ENCODE measurements at places on chromosomes 16 and 17.

- DNase-seq: no peak
These were observed 23.0 kb downstream of the HMOX2 start for GRCh38 chr16:4499196-4499555.

GRCh38 chr16:53689636-53690035 lies 14.0 kb downstream of the RPGRIP1L start:
- no peak for DNase-seq

- DNase-seq: no peak
These were observed 164.7 kb downstream of the CNTNAP4 start for GRCh38 chr16:76441876-76442275.

GRCh38 chr17:41278176-41278955 lies 2.9 kb downstream of the KRTAP9-7 start:
- no peak for DNase-seq

DNA sequence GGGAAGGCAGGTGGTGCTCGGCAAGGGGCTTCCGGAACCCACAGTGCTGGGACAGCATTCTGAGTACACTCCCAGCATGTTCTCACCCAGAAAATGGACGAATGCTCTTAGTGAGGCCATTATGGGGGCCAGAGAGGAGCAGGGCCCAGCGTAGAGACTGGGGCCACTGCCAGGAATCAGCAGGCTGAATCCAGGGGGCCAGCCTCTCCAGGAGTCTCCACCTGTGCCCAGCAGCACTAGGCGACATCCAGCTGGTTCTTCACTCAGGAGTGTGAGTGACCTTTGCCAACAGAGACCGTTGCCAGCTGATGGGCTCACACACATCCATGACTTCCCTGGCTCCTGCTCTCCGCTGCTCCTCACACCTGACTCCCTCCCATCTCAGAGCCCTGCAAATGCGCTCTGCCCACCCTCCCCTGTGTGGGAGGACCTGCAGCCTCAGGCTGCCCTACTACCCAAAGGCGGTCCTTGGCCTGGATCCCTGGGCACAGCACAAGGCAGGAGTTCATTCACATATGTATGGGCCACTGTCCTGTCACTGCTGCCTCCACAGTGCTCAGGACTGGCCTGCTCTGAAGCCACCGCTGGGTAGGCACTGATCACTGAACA lies 5.1 kb downstream of the RHBDF1 start:
- DNase-seq: no peak

GRCh38 chr17:10992106-10992880 lies 154.4 kb upstream of the PIRT start:
- no peak for DNase-seq

GRCh38 chr17:15418781-15419180 lies 48.6 kb downstream of the CDRT4 start:
- no peak for DNase-seq

DNA sequence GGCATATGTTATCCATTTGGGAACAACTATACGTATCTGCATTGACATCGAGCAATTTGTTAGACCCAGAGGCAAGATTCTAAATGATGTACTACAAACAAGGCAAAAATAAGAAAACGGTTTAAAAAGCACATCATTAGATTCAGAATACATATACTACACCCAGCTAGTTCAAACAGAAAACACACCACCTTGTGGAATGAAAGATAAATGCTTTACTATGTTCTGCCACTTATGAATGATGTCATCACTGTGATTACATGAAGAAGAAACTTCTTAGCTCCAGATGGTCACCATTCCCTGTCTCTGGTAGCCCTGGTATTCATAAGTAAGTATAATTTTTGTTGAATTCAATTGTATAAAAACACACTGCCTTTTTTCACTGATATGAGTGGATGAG lies 7.8 kb downstream of the NACA2 start:
- no peak for DNase-seq

DNA sequence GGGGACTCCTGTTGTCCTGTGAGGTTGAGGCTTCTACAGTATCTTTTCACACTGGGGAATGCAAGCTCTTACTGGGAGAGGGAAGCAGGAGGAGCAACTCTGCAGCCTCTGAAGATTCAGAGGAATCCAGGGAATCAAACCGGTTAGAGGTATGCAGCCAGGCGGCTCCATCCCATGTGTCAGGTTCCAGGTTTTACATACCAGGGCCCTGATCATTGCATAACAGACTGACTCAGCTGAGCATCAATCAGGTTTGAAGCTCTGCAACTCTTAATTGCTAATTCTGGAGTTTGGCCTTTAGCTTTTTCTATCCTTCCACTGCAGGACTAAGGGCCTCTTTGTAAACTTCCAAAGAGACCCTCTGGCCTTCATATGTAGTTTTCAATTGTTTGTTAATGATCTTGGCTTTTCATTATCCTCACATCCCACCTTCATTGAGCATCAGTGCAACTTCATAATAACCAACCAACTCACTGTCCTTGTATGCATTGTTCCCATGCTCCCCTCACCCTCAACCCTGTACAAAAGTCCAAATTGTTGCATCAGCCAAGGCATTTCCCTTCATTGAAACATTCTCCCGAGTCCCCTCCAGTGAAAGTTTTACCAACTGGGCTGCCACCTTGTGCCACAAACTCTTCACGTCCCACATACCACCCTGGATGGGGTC lies 59.7 kb upstream of the DHX40 start:
- no peak for DNase-seq

DNA sequence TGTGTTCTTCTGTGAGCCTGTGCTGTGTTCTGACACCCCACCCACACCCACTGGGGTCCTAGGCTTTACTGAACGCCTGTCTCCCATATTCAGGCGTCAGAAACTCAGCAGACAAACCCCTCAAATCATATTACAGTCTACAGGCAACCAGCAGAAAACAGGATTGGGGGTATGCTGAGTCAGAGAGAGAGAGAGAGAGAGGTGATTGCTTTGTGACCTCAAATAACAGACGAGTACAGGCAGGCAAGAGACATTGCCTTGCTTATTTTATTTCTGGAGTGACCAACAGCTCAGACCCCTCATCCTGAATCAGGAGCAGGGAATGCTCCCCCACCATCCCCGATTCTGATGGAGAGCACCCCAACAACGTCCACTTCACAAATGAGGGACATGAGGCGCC lies 473.9 kb downstream of the PMP22 start:
- no peak for DNase-seq

DNA sequence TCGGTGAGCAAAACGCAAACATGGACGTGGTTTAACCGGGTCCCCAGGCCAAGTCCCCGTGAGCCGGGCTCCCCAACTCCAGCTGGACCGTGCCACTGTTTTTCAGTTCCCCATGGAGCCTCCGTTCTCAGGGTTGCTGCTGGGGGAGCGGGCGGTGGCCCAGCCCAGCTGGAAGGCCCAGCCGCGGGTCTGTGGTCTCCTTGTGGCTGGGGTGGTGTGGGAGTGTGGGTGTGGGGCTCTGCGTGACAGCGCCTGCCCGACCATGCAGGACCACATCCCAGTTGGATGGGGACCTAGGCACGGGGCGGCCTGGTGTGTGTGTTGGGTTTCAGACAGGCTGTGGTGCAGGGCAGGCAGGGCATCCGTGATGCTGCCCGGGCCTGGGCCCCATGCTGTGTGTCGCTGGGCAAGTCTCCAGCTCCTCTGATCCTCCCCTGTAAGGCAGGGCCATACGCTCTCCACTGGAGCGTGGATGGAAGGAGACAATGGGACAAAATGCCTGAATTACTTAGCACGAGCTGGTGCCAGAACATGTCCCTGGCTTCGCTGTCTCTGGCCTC lies 40.3 kb downstream of the COX4I1 start:
- no peak for DNase-seq

DNA sequence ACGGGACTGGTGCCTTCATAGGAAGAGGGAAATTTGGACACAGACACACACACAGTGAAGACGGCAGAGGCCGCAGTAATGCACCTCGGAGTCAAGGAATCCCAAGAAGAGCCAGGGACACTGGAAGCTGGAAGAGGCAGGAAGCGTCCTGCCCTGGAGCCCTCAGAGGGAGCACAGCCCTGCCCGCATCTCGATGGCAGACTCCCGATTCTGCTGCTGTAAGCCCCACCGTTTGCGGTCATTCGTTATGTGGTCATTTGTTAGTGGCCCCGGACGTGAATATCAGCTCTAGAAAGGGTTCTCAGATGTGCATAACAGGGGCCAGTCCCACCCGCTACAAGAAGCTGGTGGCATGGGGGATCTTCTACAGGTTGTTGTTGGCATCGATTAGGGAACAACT lies 316.6 kb downstream of the FOXL1 start:
- no peak for DNase-seq

DNA sequence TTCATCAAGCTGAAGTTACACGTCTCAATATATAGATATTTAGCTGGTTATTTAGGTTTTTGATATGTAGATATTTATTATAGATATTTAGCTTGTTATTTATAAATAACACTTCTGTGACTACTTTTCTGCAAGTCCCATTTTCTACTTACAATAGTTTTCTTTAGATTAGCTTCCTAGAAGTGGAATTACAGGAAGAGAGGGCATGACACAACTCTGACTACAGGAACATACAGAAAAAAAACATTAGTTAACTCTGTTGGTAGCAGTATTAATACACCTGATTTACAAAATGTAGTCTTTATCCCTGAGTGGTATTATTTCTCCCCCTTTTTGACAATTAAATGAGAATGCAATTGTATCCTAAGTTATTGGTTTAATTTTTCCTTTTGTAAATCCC lies 21.2 kb upstream of the CCL1 start:
- no peak for DNase-seq

- no peak for DNase-seq
These were observed 5.1 kb downstream of the FANCA start for GRCh38 chr16:89811321-89811720.

- no peak for DNase-seq
These were observed 17.0 kb downstream of the CNTNAP1 start for GRCh38 chr17:42699415-42699740.

DNA sequence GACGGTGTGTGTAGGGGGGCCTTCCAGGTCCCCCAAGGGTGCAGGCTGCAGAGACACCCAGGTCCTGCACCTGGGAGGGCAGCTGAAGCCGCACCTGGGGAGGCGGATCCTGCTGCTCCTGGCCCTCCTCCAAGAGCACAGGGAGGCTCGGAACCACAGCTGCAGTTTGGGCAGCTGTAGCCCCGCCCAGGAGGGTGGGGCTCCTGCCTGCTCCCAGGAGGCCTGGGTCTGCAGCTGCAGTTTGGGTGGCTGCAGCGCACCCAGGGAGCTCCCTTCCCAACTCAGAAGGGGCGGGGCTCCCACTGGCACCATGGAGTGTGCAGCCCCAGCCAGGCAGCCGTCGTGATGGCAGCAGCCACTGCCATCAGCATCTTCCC lies 69.4 kb upstream of the NKD1 start:
- no peak for DNase-seq

- DNase-seq: no peak
These were observed 55.6 kb downstream of the PPM1E start for GRCh38 chr17:58811290-58811689.

- no peak for DNase-seq
These were observed 19.7 kb downstream of the DHRS7B start for GRCh38 chr17:21146362-21147015.

GRCh38 chr16:17404941-17405689 lies 65.6 kb downstream of the XYLT1 start:
- DNase-seq: no peak

GRCh38 chr17:29620779-29621500 lies 1.8 kb downstream of the CORO6 start:
- no peak for DNase-seq

DNA sequence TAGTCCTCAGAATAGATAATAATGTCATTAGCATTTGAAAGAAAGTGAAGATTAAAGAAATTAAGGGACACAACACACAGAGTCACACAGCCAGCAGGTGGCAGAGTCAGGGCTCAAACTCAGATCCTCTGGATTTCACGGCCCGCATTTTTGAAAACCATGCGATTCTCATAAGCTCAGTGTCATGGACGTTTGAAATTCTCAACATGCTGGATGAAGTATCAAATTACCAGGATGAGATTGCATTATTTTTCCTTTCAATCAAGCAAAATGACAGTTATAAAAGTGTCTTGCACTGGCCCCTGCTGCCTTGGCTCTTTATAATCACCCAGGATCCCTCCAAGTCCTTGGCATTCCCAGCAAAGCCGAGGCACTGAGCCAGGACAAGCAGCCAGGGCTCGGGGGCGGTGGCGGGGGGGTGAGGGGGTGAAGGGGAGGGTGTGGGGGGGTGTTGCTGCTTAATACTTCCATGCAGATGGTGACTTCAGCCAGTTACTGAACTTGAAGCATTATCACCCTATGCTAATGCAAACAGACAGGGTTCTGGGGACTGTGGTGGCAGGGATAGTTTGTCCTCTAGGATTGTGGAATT lies 6.6 kb upstream of the BMERB1 start:
- DNase-seq: peak; percentile 53

DNA sequence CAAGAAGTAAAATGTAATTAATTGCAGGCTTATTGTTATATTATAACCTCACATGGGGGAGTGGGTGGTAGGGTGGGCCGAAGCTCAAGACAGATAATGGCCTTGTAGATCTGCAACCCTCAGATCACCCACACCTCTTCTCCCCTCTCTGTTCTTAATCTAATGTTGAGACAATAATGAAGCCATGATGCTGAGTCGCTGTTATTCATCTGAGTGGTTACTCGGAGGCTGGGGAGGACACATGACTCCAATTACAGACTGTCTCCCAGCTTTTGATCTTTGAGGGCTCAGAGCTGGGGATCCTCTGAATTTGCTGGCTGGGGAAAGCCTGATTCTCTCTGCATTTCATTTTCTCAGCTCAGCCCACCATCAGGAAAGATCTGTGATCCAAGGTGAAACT lies 275.3 kb downstream of the SHISA9 start:
- no peak for DNase-seq

DNA sequence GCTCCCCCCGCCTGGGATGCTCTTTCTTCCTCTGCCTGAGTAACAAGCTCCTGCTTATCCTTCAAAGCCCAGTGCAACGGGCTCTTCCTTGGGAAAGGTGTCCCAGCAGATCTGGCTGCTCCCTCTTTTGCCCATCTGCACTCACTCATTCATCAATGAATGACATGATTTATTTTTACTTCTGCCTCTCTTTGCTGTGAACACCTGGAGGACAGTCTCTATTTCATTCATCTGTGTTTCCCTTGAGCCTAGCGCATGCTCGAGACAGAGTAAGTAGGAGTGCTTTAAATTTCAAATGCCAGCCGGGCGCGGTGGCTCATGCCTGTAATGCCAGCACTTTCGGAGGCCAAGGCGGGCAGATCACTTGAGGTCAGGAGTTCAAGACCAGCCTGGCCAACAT lies 22.0 kb upstream of the GINS2 start:
- no peak for DNase-seq

Measured in stimulated activated CD4-positive, alpha-beta T cell treated with anti-CD3 and anti-CD28 coated beads, TNF-alpha, amount 100 ng/mL, for 24 hours (primary cell).